ENCODE measurements at places on chromosomes 7 and 10. TPM values are rescaled to one million over a fixed set of nuclear protein-coding genes. Genes with fewer than 3 reads are reported as not detected.

DNA sequence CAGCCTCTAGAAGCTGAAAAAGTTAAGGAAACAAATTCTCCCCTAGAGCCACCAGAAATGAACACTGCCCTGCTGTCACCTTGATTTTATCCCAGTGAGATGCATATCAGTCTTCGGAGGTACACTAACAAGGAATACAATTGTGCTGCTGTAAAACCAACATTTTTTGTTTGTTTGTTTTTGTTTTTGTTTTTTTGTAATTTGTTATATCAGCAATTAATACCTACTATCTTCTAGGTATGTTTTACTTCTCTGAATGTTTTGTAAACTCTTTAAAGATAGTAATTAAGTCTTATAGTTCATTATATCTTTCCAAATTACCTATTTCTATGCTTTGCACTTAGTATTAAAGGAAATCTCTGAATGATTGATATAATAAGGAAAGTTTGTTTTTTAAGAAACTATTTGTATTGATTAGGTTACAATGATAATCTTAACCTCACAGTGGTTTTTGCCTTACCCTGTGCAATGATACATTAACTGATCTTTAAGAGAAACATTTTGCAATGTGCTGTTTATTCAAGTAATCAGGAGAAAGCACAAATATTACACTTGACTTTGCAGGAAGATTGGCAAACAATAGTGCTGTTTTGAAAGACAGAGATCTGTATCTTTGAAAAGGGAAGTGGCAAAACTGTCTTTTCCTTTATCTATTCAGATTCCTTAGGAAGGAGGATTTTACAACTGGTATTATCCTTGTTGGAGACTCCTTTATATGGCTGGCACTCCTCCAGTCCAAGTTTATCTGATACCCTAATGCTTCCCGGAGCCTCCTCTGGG, 11.3 kb upstream of the HGF start:
- DNase-seq: no peak

GRCh38 chr10:71995449-71995848, 31.3 kb downstream of the CHST3 start:
- DNase-seq: no peak

DNA sequence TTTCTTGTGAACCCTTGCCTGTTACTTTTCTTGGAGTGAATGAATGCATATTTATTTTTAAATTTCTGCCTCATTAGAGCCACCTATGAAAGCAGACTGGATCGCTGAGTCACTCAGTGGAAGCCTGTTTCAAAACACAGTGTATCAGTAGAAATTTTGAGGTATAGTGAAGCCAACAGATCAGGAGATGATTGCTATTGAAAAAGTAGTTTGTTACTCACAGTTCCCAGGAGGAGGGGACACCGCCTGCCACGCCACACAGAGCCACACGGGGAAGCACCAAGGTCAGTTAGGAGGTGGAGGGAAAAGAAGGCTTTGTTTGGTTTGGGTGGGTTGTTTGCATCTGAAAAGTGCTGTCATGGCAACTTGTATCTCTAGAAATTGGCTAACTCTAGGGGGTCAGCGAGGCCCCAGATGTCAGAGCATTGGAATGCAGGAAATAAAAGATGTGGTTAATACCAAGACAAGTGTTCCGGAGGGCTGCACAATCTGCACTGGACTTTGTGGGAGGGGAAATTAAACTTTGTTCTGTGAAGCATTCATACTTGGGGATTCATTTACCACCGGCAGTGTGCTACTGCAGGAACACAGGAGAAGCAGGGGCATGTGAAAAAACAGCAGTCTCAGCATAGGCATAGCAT, 106.4 kb upstream of the SDK1 start:
- peak; percentile 67 for DNase-seq

GRCh38 chr10:42111076-42111475, 527.3 kb downstream of the ZNF33B start:
- no peak for DNase-seq

GRCh38 chr7:17472939-17473338, 174.5 kb downstream of the AHR start:
- DNase-seq: no peak

GRCh38 chr7:89554209-89554608, 600.1 kb upstream of the STEAP1 start:
- DNase-seq: no peak

GRCh38 chr10:789831-790701, 100.6 kb upstream of the DIP2C start:
- no peak for DNase-seq

GRCh38 chr7:18939771-18940592, 177.5 kb downstream of the TWIST1 start:
- no peak for DNase-seq

GRCh38 chr7:52719677-52720076, 315.8 kb upstream of the POM121L12 start:
- DNase-seq: no peak

GRCh38 chr10:78700413-78700812, 368.4 kb upstream of the ZMIZ1 start:
- DNase-seq: peak; percentile 29

Gene PSPH
- polyA plus RNA-seq: 30.4 TPM

Gene NSUN6
- polyA plus RNA-seq: 45.5 TPM

Gene JAZF1
- 12.6 TPM for polyA plus RNA-seq

Gene TMEM254
- 64.6 TPM for polyA plus RNA-seq

Gene UCN3
- polyA plus RNA-seq: 1.0 TPM
